Cortex of kidney (tissue), 1 donor: ENCODE measurements at places on chromosomes 4 and X.

DNA sequence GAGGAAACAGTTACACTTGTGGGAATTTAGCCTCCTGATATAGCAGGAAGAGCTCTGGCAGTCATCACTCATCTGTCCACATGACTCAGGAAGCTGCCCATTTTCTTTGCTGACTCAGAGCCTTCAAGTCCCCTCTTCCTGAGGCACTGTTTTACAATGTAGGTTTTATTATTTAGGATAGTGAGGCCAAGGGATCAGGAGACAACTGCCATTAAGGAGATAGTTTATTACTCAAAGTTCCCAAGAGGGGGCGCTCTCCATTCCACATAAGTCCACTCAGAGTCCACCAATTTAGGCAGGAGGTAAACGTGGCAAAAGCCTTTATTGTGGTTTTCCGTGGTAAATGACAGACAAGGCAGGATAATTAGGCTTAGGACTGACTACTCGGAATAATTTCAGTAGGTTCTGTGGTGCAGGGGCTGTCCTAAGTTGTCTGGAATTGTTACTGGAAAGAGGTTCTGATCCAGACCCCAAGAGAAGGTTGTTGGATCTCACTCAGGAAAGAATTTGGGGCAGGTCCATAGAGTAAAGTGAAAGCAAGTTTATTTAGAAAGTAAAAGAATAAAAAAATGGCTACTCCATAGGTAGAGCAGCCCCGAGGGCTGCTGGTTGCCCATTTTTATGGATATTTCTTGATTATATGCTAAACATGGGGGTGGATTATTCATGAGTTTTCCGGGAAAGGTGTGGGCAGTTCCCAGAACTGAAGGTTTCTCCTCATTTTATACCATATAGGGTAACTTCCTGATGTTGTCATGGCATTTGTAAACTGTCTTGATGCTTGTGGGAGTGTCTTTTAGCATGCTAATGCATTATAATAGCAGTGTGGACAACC, 96.0 kb upstream of the RAB40AL start:
- DNase-seq, result no peak

DNA sequence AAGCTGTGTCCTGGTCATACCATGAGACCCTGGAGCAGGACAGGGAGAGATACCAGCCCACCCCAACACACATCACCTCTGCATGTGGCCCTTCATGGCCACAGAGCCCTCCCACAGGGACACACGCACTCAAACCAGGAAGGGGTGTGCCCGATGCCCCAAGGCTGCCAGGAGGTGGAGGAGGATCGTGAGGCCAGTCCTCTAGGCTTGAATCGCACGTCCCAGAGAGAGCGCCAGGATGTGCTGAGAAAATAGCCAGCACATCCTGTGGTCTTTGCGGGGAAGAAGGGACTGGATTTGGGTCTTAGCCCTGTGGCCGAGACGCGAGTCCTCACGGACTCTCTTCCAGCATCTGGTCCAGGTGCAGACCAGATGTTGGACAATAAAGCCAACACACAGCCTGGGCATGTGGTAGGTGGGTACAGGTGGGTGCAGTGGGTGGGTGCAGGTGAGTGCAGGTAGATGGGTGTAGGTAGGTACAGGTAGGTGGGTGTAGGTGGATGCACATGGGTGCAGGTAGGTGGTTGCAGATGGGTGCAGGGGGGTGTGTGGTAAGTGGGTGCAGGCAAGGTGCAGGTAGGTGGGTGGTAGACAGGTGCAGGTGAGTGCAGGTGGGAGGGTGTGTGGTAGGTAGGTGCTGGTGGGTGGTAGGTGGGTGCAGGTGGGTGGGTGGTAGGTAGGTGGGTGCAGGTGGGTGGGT, 94.3 kb upstream of the AFAP1 start:
- no peak for DNase-seq

- DNase-seq, result no peak
Measured at GRCh38 chrX:79371640-79372039, 4.5 kb upstream of the ITM2A start.

DNA sequence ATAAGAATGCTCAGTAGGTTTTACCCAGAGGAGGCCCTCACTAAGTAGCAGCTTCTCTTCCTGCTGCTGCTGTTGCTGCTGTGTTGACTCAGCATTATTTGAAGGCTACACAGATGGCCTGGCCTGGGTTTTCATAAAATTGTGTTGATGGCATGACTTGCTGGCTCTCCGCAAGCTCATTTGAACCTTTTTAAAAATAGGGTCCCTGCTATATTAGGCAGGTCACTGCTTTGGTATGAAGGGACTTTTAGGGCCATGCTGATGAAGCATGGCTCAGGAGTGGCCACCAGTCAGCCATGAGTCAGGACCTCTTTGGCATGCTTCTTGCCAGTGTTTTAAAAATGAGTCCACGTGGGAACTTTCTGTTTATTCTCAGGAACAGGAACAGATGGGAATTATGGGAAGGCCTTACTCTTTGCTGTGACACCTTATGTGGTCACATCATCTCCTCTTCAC, 128.7 kb downstream of the MID1IP1 start:
- no peak for DNase-seq

DNA sequence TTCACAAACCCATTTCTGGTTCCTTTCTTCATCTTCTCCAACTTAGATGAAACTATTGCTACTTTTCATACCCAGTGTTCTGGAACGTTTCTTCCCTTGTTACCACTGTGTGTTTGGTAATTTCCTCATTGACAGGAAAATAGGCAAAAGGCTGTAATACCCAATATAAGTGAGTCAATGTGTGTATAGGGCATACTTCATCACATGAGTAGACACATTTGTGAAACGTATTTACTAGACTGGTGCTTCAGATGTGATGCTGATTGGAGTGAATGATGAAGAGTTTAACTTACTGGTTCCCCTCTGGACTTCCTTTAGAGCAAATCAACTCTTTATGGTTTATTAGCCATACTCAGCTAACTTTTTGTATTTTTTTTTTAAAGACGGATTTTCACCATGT, 195.1 kb upstream of the ATP6AP2 start:
- DNase-seq, result no peak

GRCh38 chrX:20515841-20516461, 249.2 kb upstream of the RPS6KA3 start:
- DNase-seq, result no peak

DNA sequence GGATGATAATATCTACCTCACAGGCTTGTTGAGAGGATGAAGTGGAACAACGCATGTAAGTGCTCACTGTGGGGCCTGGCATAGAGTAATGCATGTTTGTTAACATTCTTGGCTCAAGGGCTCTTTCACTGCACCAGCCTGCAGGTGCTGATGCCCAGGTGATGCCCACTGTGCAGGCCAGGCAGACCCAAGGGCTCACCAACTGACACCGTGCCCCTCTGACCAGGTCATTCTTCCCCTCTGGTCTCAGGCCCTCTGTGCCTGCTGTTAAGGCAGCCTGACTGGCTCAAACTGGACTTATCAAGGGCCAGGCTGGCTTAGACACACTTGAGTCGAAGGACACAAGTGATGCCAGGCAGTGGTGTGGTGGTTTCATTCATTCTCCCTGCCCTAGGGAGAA, 90.5 kb downstream of the PJA1 start:
- DNase-seq, result no peak

DNA sequence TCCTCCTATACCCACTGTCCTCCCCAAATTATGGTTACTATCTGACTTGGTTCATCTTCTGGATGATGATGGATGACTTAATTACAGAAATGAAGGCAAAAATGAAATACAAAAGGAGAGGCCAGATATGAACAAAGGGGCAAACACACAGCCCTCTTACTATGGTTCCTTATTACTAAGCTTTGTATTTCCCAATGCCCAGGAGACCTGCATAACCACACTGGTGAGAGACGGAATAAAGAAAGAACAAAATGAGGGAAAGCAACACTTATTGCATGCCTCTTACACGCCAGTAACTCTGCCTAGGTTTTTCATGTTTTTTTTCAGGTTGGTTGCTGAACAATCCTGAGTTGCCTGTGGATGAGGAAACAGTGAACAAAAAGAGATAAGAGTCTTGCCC, 120.5 kb downstream of the SLC10A7 start:
- no peak for DNase-seq
